ENCODE measurements at places on chromosomes 1 and 21.

- no peak for DNase-seq
These were observed 52.2 kb downstream of the KIRREL1 start for GRCh38 chr1:158045639-158046038.

DNA sequence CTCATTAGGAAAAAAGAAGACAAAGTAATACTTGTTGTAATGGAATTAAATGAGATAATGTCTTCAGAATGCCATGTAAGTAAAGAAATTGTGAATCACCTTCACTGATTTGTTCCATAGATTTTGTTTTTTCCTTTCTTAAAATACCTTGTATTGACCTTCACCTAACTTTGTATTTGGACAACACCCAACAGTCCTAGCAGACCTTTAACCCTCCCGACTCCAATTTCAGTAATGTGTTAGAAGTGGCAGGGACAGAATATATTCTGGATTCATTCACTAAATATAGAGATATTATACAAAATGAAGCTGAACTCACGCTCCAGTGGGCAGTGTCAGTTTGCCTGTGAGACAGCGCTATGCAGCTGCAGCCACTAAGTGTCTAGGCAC is 57.9 kb downstream of the UCK2 start:
- no peak for DNase-seq

GRCh38 chr1:12040457-12041051 is 21.3 kb downstream of the MIIP start:
- DNase-seq, result no peak

DNA sequence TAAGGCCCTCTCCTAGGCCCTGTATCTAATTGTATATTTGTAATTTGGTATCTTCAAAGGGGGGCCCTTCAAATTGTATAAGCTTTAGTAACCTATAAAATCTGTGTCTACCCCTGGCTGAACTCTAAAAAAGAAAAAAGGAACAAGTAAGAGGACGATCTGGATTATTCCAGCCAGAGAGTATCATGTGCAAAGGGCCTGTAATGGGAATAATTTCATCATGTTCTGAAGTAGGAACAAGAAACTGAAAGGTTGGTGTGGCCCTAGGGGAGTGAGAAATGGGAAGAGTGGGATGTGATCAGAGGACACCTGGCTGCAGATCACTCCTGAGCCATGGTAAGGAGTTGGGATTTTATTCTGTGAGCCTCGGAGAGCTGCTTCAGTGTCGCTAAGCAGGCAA is 14.7 kb downstream of the PTAFR start:
- no peak for DNase-seq

DNA sequence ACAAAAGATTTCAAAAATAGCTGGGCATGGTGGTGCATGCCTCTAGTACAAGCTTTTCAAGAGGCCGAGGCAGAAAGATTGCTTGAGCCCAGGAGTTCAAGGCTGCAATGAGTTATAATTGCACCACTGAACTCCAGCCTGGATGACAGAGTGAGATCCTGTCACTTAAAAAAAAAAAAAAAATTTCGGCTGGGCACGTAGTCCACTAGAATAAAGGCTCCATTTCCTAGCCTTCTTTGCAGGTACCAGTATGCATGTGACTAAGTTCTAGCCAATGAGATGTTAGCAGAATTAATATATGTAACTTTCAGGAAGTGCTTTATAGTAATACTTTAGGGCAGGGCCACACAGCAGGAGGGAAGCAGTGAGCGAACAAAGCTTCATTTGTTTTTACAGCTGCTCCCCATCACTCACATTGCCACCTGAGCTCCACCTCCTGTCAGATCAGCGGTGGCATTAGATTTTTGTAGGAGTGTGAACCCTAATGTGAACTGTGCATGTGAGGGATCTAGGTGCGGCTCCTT is 28.8 kb upstream of the SYDE2 start:
- no peak for DNase-seq

DNA sequence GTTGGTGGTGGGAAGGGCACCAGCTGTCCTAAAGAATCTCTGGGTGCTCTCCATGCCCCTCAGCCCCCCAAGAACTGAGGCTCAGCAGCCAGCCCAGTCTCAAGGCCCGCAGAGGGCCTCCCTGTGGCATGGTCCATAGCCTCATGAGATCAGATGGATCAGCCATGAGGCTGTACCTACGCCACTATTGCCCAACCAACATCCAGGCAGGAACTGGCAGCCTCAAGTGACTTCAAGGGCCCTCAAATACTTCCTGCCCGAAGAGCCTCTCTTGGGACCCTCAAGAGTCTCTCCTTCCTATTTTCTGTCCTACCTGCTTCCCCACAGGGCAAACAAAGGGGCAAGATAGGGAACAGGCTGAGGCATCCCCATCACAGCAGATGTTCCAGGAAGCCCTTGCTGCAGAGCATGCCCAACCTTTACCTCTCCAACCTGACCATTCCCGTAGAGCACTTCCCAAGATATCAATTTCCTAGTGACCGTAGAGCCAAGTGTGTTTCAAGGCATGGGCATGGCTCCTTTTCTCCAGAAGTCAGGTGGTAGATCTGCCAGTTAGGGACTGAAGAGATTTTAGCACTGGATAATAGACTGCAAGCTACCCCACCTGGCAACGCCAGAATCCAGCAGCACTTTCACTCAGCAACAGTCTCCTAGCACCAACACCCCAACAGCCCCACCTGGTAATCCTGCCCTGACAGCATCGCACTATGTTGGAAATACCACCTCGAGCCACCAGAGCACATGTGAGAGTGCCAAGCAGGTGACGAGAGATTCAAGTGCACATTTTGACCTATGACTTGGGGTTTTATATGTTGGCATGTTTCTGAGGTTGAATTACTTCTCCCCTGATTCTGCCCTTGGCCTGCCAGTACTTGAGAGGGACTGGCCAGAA is 13.7 kb upstream of the MFSD2A start:
- DNase-seq, result no peak

DNA sequence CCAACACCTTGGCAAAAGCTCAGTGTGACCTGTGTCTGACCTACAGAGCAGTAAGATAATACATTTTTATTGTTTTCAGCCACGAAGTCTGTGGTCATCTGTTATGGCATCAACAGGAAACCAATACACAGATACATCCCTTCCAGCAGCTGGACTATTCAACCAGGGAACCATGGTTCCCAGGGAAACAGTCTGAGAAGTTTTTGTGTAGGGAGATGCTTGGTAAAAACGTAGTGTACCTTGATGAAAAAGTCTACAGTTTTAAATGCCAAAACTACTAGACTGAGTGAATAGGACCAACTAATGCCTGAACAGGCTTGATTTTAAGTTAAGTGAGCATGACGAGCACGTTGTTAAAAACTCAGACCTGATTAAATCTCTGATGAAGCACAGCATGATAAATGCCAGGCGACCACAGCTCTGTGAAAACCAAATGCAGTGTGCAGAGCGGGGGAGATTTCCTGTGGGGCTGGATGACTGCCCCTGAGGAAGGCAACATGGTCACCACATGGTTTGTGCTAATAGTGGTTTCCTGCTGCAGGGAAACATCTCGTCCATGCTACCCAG is 228.9 kb downstream of the TNR start:
- DNase-seq, result no peak

GRCh38 chr1:156752843-156753482 is 1.5 kb upstream of the HDGF start:
- no peak for DNase-seq

GRCh38 chr21:38380481-38381137 is 117.7 kb downstream of the ERG start:
- peak; percentile 4 for DNase-seq

DNA sequence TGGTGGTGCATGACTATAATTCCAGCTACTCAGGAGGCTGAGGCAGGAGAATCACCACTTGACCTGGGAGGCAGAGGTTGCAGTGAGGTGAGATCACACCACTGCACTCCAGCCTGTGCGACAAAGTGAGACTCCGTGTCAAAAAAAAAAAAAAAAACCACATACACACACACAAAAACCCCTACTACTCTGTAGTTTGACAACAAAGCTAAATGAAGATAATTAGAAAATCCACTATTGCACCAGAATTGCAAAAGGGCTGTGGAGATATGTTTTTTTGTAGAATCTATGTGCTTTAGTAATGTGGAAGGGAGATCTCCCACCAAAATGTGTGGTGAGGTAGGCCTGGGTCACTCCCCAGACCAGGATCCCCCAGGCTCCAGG is 32.2 kb upstream of the KHDRBS1 start:
- no peak for DNase-seq

GRCh38 chr1:165161130-165161529 is 195.4 kb downstream of the LMX1A start:
- DNase-seq, result no peak

DNA sequence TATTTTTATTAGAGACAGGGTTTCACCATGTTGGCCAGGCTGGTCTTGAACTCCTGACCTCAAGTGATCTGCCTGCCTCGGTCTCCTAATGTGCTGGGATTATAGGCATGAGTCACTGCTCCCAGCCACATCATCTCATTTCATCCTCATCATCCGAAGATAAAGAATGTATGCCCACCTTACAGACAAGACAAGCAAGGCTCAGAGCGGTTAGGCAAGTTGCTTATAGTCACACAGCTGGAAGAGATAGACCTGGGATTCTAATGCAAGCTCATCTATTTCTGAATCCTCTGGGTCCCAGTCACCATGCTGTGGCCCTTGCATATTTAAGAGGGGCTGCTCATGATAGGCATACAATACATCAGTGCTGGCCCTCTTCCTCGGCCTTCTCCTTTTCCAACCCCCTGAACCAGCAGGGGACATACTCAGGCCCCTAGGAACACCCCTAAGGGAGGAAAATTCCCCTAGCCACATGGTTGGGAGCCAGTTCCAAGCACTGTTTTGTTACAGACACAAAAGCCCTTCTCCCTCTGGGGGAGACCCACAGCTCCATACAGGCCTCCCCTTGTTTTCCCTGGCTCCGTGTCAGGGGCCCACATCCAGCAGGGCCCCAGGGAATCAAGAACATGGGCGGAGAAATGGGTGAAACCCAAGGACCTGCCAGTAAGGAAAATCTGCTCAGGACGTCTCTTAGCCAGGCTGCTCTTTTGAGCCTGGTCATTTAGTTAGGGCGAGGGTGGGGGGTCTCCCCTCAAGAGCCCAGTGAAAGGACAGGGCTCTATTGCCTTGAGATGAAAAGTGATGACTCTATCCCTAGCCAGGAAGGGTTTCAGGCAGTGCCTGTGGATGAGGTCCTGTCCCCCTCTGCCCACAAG is 6.9 kb downstream of the CSRP1 start:
- DNase-seq, result no peak

GRCh38 chr1:205111354-205111753 is 10.4 kb downstream of the RBBP5 start:
- DNase-seq, result no peak

DNA sequence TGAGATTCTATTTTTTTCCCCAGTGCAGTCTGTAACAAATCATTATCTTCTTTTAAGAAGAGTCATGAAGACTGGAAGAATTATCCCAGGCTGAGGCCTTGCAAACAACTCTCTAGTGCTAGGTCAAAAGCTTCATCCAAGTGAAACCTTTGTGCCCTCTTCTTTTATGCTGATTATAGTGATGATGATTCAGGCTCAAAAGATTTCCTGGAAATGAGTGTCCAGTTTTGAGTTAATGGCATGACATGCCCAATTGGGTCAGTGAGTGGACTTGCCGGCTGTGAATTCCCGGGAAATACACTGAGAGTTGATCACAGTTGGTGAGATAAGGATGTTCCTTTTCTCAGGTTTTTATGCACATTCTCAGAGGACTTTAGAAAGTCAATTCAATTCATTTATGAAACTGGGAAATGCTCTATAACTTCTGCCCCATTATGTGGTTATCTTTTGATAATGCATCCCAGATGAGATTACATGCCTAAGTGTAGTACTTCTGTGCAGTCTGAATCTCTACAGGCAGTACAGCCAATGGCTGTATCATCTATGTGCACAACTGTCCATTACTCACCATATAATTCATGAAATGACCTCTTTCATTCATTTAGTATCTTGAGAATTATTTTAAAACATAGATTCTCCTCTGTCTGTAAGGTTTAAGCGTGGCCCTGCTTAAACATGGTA is 66.2 kb downstream of the S1PR1 start:
- DNase-seq, result peak; percentile 30

DNA sequence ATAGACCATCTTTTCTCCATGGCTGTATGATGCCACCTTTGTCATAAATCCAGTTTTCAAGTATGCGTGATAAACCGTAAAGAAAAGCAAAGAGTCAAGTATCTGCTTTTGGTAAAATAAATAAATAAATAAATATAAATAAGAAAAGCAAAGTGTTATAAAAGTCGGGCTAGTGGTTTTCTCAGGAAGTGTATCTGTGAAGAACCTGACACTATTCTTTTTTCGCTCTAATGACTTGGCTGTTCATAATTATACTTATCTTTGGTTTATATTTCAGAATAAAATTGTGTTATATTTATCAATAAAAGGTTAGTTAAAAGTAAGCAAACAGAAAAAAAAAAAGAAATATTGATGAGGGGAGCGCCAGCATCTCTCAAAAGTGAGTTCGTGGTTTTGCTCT is 594 bp upstream of the EXO5 start:
- DNase-seq, result no peak

DNA sequence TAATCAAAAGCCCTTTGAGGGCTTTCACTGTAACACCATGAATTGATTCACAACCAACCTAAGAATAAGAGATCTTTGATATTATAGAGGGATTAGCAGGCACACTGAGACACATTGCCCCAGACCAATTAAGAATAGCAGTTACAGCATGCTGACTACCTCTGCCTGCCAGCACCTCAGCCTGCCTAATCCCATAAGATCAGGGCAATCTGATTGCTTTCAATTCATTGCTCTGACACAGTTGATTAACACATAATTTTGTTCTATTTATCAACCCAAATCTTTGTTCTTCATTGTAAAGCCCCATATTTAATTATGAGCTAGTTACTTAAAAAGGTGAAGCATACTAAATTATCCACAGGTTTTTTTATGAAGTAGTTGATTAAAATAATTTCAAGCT is 548.8 kb upstream of the ZP4 start:
- DNase-seq, result no peak

DNA sequence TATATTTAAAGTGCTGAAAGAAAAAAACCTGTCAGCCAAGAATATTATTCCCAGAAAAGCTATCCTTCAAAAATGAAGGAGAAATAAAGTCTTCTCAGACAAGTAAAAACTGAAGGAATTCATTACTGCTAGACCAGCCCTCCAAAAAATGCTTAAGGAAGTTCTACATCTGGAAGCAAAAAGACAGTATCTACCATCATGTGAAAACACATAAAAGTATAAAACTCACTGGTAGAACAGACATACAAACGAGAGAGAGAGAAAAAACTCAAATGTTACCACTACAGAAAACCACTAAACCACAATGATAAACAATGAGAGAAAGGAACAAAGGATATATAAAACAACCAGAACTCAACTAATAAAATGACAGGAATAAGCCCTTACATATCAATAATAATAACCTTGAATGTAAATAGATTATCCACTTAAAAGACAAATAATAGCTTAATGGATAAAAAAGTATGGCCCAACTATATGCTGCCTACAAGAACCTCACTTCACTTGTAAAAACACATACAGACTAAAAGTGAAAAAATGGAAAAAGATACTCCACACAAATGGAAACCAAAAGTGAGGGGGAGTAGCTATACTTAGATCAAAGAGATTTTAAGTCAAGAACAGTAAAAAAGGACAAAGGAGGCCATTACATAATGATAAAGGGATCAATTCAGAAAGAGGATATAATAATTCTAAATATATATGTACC is 22.0 kb downstream of the NSL1 start:
- no peak for DNase-seq

DNA sequence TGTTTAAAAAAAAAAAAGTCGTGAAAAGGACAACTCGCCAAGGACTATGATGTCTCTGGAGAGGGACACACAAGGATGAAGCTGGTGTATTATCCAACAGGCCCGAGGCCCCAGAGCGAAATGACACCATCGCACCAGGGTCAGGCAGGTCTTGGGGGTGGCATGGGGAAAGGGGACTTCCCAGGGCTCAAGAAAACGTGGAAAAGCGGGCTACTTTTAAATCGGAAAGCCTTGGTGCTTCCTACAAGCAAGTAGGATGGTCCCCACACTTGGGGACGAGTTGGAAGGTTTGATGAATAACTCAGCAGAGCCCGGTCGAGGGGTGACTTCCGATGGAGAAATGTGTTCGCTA is 505 bp upstream of the GNPAT start:
- DNase-seq, result no peak
